NCI-H345 (cell line): ENCODE measurements at places on chromosomes 3 and 15.

DNA sequence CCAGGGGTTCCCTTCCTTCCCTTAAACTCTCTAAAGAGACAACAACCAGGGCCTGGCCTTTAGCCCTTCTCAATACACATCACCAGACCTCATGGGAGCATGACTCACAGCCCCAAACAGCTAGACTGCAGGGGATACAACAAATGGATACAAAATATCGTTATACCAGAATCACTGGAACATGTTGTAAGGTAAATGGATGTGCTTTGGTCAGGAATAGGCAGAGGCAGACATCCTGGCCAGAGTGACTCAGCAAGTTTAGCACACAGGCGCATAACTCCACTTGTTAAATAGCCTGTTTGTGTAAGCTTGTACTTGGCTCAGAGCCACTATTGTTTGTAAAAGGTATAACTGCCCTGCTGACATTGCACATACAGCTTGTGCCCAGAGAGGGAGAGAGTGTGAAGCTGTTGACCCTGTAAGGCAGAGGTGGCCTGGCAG lies 18.3 kb downstream of the TMED3 start:
- peak; percentile 9 for DNase-seq

- no peak for DNase-seq
Measured at GRCh38 chr15:92107510-92107909, 254.0 kb downstream of the SLCO3A1 start.

DNA sequence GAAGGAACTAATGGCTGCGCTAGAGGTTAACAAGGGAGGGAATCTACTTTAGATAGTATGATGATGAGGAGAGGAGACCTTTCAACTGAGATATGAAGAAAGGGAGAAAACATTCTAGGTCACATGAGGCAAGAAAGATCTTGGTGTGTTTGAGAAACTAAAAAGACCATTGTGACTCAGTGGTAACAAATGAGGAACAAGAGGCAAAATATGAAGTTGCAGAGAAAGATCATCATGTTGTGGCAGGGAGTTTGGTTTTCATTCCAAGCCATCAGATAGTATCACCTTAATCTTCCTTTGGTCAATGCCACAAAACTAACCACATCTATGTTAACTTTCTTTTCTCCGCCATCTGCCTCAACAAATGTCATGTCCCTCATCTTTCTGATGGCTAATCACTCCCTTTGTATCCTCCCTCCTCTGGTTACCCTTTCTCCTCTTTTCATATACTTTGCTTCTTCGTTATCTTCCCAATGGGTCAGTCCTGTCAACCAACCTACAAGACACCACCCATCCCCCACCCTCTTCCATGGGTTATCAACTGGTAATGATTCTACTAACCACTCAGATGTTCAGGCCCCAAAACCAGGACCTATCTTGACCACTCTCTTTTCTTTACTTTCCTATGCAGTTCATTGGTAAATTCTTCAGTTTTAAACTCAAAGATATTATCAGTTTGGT lies 2.4 kb upstream of the PDCD6IP start:
- DNase-seq = no peak

- DNase-seq = no peak
Measured at GRCh38 chr15:23565395-23566070, at the start of gene MKRN3. Gene MKRN3, plus strand, starts transcription at chr15:23565674. Its CDS starts 109 bp downstream, at chr15:23565783.

- no peak for DNase-seq
Measured at GRCh38 chr3:40731445-40731844, 206.7 kb downstream of the ZNF621 start.

DNA sequence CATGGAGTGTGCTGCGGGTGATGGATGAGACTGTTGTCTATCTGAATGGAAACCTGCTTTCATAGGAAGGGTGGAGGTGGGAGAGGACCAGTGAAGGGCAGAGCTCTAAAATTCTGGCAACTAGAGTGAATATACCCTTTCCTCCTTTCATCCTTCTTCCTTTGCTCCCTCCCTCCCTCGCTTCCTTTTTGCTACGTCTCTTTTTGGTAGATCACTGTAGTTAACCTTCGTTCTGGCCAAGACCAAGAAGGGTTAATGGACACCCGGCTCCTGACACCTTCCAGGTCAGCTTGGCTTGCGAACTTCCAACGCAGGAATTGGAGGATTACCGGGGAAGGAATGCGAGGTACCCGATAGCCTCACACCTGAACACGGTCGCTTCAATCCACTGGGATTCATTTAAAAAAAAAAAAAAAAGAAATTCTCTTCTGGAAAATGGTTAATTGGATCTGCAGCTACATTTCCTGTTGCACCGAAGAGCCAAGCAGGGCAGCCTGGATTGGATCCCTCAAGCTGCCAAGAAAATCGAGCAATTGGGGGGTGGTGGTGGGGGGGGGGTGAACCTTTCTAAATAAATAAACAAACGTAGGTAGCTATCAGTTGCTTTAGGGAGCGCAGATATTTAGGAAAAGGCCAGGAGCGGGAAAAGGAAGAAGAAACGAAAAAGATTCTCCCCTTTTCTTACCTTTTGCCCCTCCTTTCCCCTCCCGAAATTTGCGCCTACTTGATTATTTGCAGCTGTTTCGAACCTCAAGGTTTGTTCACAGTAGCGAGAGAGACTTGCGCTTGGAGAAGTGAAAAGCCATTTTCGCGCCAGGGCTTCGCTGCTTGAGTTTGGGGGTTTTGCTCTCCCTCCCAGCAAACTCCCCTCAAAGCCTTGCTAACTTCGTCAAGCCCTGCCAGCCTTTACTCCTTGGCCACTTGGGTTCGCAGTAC lies 9.5 kb upstream of the NR2F2 start:
- no peak for DNase-seq

DNA sequence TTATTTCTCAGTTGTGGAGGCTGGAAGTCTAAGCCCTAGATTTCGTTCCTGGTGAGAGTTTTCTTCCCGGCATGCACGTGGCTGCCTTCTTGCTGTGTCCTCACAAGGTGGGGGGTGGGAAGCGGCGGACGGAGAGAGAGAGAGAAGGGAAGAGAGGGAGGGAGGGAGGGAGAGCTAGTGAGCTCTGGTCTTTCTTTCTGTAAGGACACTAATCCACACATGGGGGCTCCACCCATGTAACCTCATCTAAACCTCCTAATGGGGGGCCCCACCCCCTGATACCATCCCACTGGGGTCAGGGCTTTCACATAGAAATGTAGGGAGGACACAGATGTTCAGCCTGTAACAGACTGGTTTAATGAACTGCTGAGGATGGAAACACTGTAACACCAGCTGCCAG lies 7.3 kb downstream of the FBLN2 start:
- no peak for DNase-seq
